Left lung (tissue), 14 donors: ENCODE measurements at places on chromosomes 11 and 22.

GRCh38 chr11:36469063-36469462 lies 41.0 kb downstream of the TRAF6 start:
- DNase-seq, result no peak

DNA sequence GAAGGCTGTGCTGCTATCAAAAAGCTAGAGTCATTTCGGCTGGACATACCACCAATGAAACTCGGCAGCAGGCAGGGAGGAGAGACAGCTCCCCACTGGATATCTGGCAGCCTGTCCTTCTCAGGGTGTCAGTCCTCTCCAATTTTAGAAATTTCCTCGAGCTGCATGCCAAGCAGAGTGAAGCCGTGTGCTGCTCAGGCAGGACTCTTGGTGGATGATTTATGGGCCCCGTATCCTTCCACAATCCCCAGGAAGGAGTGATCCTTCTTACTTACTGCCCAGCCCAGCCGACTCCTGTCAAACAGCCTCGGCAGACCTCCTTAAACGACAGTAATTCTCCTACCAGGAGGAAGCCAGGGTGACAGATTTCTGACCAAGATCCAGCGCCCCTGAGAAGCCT lies 410.4 kb downstream of the TENM4 start:
- no peak for DNase-seq

DNA sequence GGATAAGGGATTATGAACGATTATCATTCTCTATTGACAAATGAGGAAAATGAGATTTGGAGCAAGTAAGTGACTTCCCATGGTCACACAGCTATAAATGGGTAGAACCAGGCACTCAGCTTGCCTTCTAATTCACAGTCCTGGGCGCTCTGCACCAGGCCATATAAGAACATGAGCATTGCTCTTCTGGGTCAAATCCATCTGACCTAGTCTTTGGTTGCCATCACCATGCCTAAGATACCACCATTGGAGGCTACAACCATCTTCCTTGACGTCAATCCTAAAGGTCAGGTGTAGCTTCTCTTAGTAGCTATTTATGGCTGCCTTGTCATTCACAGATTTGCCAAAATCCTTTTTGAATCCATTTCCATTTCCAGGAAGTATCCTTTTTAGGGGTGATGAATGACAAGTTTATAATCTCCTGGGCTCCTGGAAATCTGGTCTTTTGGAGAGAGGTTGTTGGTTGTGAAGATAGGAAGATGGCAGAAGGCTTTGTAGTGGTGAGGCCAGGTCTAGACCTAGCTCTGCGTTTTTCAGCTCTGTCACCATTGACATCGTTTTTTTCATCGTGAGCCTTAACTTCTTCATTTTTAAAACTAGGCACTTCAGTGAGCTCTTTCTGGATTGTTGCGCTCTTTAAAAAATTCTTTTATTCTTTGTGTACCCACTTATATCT lies 11.1 kb downstream of the ZBTB16 start:
- no peak for DNase-seq

DNA sequence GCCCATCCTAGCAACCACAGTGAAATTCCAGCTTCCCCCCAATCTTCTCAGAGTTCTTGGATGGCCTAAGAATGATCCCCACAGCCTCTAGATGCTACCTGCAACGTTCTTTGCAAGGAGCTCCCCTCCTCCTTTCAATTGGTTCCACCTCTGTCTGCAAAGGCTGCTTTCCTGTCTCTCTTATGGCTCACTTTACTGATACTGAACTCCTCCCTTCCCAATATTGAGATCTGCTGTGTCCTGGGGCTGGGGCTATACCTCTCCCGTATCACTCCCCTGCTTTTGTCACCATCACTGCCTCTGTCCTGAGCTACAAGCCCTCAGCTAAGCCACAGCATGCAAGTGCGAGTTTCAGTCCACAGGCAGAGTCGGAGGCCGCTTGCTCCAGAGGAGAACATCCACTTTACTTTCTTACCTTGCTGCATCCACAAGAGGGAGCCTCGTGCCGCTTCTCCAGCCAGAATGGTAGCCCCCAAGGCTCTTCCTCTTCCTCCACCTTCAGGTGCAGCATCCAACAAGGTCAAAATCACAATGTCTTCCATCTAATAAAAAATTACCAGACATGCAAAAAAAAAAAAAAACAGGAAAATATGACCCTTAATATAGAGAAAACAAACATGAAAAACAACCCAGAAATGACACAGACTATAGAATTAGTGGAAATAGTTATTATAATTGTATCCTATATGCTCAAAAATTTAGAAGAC lies 48.6 kb upstream of the TMEM45B start:
- DNase-seq, result no peak

DNA sequence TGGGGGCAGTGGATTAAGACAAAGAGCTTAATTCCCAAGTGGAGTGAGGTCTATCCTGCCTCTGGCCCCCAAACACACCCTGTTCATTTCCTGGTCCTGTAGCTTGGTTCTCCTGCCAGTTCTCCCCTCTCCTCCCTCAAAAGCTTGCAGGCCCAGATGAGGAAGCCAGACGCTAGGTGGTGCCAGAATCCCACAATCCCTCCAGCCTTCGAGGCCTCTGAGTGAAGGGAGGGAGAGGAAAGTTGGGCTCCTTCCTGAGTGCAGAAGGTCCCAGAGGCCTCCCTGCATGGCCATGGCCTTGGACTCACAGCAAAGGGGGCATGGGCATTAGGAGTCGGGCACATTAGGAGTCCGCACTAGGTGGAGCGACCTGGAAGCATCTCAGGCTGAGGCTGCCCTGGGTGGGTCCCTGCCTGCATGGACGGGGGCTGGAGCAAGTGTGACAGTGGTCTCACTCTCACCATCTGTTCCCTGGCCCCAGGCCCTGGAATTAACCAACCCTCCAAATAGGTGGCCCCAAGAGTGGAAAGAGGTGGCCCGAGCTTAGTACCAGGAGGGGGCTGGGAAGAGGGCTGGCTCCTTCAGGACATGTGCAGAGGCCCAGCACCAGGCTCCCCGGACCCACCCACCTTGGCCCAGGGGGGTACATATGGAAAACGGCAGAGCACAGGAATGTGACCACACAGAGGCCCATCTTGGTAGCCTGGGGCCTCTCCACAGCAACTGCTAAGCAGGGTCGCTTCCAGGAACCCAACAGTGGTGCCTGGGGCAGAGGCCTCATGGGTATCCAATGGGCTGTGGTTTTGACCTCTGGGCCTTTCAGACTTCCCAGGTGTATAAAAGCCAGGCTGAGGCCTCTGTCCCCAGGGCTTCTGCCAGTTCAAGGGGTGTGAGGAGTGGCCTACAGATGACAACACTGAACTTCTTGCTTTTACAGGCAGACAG lies 5.2 kb downstream of the FXYD2 start:
- peak; percentile 77 for DNase-seq

DNA sequence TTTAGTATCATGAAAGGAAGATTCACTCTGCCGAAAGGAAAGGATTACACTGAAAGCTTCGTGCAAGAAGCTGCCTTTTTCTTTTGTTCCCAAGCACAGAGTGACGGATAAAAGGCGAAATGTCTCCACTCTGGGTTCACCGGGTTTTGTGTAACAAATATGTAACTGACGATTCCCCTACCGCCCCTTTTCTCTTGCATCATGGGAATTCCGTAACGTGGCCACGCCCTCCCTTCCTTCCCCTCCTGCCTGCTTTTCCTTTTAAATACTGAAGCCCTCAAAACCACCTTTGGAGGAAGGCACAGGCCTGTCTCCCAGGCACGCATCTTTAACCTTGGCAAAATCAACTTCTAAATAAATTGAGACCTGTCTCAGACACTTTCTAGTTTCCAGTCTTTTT lies 16.4 kb upstream of the TESMIN start:
- DNase-seq, result no peak

DNA sequence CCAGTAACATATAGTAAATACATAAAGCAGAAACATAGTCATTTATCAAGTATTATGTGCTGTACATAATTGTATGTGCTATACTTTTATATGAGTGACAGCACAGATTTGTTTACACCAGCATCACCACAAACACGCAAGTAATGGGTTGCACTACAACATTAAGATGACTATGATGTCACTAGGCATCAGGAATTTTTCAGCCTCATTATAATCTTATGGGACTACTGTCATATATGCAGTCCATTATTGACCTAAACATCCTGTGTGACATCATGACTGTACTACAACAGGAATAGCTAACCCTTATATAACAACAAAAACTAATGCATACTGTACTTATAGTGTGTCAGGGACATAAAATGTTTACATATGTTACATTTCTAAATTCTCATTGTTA lies 50.2 kb upstream of the IZUMO1R start:
- no peak for DNase-seq

DNA sequence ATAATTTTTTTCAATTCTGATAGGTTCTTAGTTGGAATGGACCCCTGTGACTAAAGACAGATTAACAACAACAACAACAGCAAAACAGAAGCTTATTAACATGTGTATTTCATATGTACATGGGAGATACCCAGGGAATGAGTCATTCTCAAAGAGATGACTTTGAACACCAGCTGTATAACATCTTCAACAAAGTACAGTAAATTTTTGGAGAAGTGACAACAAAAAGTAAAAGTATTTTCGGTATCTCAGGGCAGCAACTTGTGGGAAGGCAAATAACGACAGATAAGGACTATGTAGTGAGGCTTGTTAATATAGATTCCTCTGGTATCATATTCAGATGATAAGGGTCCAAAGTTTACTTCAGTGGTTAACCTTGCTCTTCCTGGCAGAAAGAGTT lies 573.4 kb upstream of the RAG2 start:
- DNase-seq, result no peak

DNA sequence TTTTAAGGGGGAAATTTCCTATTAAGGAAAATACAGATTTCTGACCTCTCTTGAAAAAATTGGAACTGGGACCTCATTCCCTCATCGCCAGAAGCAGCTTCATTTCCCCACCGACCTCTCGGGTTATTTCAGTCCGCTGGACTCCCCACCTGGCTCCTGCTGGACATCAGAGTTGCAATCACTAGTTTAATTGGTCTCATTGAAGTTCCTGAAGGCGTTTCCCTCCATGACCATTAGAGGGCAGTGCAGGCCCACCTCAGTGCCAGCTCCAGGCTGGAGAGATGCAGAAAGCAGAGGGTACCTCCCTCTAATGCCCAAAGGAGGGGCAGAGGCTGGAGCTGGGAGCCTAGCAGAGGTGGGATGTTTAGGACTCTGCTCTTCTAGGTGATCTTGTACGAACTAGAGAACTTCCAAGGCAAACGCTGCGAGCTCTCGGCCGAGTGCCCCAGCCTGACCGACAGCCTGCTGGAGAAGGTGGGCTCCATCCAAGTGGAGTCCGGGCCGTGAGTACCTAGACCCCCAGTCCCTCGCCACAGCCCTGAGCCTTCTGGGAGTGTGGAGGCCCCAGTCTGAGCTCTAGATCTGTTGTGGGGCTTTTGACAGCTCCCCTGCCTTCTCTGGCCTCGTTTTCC lies 2.7 kb downstream of the CRYBB3 start:
- peak; percentile 39 for DNase-seq
